ENCODE measurements at places on chromosomes 13 and 19.

DNA sequence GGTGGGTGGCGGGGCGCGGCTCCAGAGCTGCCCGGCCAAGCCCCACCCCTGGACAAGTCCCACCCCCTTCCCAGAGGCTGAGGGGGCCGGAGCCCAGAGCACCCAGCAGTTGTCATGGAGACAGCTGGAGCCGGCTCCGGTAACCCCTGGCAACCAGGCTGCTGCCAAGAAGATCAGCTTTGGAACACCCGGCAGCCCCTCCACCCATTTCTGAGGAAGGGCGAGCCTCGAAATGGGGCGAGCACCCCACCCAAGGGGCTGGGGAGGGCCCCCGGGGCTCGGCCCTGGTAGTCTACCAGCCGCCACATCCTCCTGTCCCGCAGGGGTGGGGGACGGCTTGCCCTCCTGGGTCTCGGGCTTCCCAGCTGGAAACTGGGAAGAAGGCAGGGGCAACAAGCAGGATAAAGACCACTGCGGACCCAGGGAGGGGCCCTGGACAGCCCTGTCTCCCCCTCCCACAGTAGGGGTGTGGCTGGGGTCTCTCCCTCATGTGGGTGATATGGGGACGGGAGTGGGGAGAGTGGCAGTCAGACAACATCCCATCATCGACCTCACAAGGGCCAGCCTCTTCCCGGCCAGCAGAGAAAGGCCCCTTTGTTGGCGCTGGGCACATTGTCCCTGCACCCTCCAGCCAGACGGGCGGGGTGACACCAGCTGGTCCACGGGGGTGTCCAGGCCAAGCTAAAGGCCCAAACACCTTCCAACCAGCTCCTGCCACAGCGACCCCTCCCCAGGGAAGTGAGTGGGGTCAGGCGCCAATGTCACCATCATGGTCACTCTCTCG is 1.5 kb downstream of the CERS1 start:
- DNase-seq: no peak

DNA sequence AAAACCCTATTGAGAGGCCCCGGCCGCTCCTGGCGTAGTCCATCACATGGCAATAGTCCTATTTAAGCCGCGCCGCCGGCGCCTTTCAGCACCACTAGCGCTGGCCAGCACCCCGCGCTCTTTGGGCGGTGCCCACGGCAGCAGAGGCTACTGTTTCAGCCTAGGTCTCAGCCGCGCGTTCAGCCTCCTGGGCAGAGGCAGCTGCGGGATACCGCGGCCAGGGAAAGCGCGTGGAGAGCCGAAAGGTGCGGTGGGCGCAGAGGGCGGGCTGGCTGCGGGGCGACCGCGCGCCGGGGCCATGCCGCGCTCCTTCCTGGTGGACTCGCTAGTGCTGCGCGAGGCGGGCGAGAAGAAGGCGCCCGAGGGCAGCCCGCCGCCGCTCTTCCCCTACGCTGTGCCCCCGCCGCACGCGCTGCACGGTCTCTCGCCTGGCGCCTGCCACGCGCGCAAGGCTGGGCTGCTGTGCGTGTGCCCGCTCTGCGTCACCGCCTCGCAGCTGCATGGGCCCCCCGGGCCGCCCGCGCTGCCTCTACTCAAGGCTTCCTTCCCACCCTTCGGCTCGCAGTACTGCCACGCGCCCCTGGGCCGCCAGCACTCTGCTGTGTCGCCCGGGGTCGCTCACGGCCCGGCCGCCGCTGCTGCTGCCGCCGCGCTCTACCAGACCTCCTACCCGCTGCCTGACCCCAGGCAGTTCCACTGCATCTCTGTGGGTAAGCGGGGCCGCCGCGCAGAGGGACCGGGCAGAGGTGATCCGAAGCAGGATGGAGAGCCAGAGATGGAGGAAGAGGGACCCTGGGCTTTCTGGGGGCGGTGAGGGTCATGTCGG is at the start of gene GSX1:
TSS of gene GSX1 (plus strand) at position 91 of the 826 bp plus-strand sequence. CDS start at position 299, 208 bp downstream.
- no peak for DNase-seq

DNA sequence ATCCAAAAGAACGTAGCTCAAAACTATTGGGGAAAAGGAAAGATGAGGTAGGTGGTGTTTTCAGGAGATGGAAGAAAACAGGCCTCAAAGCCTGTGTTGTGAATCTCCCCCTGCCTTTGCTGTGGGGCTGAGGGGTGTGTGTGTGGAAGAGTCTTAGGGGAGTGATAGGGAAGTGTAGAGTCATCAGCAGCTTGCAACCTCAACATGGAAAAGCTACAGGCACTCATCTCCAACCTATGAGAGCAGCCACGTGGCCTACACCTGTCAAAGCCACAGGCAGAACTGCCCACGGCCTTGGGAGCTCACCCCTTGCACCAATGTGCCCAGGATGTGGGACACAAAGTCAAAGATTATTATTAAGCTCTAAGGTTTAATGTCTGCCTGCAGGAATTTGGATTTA is 4.3 kb upstream of the SIGLEC12 start:
- DNase-seq: no peak

GRCh38 chr19:39671739-39672363 is 16.1 kb downstream of the LGALS16 start:
- no peak for DNase-seq

DNA sequence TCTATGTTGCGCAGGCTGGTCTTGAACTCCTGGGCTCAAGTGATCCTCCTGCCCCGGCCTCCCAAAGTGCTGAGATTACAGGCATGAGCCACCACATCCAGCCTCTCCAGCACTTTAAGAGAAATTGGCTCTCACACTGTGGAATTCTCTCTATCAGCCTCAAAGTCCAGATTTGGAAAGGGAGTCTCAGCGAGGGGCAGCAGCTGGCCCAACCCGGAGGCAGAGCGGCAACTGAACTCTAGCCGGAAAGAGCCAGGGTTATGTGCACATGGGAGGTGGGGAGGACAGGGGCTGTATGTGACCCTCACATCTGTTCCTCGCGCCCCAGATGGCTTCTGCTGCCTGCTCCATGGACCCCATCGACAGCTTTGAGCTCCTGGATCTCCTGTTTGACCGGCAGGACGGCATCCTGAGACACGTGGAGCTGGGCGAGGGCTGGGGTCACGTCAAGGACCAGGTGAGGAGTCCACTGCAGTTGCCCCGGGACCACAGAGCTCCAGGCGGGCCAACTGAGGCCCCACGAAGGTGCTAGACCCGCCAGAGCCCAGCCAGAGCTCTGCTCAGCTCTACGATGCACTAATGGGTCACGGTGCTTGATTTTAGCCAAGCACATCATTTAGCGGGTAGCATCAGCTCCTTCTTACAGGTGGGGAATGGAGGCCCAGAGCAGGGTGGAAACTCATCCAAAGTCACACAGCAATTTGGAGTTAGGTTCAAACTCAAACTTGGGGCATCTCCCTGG is 1.3 kb downstream of the CREB3L3 start:
- DNase-seq: no peak

- DNase-seq: no peak
Measured at GRCh38 chr19:5154799-5155426, 185.7 kb downstream of the PTPRS start.

DNA sequence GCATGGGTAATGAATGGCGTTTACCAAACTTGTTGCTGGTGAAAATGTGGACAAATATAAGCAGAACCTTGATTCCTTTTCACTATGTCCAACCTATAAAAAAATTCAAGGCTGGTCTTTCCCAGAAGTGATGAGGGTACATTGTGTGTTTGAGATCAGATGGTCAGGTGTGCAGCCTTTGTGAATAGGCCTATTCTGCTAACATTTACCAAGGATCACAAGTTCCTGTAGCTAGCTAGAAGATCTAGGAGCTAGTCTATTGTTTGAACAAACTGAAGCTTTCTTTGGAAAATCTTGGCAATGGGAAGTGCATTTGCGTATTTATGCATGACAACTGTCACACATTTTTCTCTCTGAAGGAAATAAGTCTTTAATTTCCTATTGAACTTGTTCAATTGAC is 489.6 kb downstream of the KLF5 start:
- DNase-seq: no peak

DNA sequence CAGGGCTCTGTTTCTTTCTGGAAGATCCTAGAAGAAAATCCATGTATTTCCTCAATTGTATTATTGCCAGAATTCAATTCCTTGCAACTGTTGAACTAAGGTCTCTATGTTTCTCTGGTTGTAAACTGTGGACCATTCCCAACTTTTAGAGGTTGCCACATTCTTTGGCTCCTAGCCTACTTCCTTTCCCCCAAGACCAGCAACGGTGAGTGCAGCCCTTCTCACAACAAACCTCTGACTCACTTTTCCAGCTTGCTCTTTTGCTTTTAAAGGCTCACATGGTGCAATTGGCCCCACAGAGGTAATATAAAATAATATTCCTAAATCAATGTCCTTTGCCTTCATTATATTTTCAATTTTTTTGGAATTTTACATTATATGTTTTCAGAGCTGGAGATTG is 371.3 kb downstream of the SLITRK5 start:
- DNase-seq: no peak

GRCh38 chr13:88464851-88465250 is 793.7 kb downstream of the SLITRK5 start:
- DNase-seq: no peak

DNA sequence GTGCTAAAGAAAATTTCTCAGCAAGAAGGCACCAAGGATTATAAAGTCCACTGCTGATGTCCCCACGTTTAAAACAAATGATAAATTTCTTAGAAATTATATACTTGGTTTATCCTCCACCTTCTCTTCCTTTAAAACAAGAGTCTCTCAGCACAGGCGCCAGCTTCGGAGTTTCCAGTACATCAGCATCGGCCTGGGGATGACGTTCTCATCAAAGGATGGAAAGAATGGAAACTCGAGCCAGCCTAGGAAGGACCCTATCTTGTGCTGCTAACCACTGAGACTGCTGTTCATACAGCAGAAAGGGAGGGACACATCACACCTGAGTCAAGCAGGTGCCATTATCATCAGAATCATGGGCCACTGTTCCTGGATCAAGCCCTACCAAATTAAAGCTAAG is 29.8 kb upstream of the ZNF83 start:
- DNase-seq: no peak

DNA sequence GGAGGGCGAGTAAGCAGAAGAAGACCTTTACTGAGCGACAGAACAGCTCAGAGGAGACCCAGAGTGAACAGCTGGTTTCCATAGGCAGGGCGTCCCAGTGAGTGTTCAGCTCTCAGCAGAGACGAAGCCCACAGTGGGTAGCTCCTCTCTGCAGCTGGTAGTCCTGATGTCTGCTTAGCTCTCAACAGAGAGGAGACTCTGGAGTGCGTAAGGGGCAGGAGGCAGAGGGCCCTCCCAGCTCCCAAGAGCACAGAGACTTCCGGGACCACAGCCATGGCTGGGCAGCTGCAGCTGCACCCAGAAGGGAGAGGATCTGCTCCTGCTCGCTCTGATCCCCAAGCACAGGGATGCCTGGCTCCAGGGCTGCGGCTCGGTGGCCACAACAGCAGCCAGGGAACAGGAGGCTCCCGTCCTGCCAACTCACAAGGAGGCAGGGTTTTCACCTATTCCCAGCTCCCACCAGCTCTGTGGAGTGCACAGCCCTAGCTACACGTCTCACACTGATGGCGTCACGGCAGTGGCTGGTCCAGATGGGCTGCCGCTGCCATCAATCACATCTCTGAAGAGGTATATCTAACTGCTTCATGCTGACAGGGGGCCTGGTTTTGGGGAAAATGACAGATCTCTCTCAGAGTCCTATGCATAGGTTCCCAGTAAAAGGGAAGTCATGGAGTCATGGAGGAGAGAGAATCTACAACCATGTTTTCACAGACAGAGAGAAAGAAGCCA is 2660.1 kb upstream of the PCDH20 start:
- DNase-seq: no peak

DNA sequence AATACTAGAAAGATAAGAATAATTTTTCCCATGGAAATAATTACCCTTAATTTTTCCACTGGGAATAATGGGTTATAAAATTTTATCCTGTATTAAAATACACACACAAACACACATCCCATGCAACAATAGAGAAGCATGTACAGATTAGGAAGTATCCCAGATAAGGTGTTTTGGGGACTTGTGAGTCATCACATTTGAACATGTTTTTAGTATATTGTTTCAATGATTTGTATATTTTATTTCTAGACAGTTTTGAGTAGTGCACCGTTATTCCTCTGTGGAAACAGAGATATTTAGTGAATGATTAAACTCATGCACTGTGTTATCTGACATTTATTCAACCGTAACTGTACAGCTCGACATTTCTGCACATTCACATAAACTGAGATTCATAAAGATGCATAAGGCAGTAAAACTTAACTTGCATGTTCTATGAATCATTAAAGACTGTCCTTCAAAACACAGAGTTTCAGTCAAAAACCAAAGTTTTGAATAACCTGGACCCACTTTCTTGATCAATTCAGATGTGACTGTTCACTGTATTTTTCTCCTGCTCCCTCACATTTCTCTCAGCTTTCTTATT is 30.1 kb downstream of the KLF12 start:
- no peak for DNase-seq

GRCh38 chr13:62014299-62014698 is 598.6 kb upstream of the PCDH20 start:
- DNase-seq: no peak

DNA sequence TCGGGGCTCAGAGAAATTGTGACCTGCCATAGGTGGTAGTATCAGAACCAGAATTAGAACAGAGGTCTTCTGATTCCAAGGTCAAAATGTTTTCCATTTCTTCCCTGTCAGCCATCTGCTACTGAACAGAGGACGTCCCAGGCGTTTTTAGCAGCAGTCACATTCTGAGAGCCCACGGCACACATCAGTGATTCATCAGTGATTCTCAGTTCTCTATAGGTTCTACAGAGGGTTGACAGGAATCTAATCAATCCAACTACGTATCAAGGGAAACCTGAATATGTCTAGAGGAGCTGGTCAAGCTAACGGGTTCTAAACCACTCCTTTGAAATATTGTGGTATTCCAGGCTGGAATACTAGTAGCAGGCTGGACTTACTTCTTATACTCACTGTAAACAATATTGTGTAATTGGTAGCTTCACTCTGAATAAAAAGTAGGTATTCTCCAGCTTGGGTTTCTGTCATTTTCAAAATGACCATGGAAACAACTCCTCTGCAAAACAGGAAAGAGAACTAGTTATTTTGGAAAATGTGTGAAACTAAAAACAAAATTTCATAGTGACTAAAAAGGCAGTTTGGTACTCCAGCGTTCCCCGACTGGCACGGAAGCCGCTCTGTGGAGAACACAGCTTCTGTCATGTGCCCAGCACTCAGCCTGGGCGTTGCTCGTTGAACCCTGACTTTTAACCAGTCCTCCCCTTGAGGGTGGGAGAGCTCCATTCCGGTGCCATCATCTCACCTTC is 43.2 kb downstream of the FLT3 start:
- DNase-seq: no peak

DNA sequence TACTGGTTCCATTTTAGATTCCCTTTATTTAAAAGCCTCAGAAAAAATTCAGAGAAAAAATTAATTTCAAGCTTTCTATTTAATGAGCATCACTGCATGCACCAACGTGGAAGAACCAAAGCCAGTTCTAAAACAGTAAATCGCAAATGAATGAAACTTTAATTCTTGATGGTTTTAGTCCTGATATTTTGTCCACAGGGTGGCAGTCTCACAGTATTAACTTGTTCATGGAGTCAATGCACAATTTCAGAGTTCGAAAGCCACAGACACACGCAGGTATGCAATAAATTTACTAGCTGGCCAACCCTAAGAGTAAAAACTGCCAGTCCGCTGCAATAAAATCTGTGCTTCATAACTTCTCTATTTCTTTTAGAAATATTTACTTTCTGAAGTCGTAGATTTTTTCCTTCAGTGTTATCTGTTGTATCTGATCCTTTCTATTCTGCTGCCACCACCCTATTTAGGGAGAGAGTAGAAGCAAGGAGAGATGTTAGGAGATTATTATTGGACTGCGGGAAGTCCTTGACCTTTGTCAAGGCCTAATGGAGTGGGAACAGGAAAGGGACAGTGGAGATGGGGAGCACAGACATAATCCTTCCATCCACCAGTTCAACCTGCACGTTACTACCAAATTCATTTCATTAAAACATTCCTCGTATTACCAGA is 7.0 kb upstream of the WBP4 start:
- peak; percentile 81 for DNase-seq

GRCh38 chr13:113749967-113750366 is 9.1 kb upstream of the TMEM255B start:
- DNase-seq: no peak

Measured in hematopoietic multipotent progenitor cell treated with erythropoietin and hydrocortisone succinate and interleukin-3 and kit ligand, for 17 days (in vitro differentiated cells).